ENCODE measurements at places on chromosomes 11 and 22. TPM values are rescaled to one million over a fixed set of nuclear protein-coding genes. Genes with fewer than 3 reads are reported as not detected.

Gene RASL10A
- total RNA-seq, result 3.5 TPM

Gene RPS25
- 804 TPM for total RNA-seq

Gene PKDREJ
- total RNA-seq, result 0.15 TPM

Gene RIMBP3B
- total RNA-seq, result not detected

Gene GAL
- not detected for total RNA-seq

Gene TBRG1
- 42.7 TPM for total RNA-seq

Gene OR51B4
- total RNA-seq, result not detected

Gene LRP4
- 8.6 TPM for total RNA-seq

Gene NLRP14
- total RNA-seq, result 0.10 TPM

Gene SAA4
- total RNA-seq, result 0.84 TPM

Gene MTNR1B
- not detected for total RNA-seq

Gene CDKN1C
- total RNA-seq, result 37.7 TPM

Gene TMEM126A
- total RNA-seq, result 19.9 TPM

Gene BRSK2
- 0.55 TPM for total RNA-seq

Gene CD6
- total RNA-seq, result 1.6 TPM

Gene SESN3
- 34.9 TPM for total RNA-seq

Gene APOL3
- 113 TPM for total RNA-seq

Gene C11orf65
- total RNA-seq, result not detected

Gene ZNF280A
- not detected for total RNA-seq

Gene OR51B2
- total RNA-seq, result not detected

Gene HORMAD2
- total RNA-seq, result not detected

Measured in aorta (tissue), 5 donors.